ENCODE measurements at places on chromosomes 3 and 15.

DNA sequence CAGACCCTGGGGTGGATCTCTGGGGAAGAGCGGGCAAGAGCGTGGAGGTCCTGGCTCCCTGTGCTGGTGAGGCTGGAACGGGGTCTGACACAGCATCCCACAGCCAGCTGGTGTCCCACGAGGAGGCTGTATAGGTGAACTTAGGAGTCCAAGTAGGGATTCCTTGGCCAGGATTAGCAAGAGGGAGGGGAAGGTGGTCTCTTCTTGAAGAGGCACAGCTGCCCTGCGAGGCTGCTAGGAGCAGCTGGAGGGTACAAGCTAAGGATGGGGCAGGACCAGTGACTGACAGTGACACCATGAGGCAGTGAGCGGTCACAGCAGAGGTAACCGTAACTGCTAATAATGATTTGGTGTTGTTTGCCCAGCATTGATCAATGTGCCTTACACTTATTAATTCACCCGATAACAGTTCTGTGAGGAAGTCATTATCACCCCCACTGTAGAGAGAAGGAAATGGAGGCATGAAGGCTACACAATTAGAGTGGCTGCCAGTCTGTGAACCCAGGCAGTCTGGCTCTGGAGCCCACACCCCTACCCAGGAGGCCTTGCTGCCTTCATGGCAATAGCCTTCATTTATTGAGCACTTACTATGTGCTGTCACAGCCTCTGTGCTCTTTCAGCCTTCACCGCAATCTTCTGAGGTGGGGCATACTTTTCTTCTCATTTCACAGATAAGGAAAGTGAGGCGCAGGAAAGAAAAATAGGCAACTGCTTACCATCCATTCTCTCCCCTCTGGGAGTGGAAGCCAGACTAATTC, 59.4 kb downstream of the TMEM44 start:
- peak; percentile 60 for DNase-seq

DNA sequence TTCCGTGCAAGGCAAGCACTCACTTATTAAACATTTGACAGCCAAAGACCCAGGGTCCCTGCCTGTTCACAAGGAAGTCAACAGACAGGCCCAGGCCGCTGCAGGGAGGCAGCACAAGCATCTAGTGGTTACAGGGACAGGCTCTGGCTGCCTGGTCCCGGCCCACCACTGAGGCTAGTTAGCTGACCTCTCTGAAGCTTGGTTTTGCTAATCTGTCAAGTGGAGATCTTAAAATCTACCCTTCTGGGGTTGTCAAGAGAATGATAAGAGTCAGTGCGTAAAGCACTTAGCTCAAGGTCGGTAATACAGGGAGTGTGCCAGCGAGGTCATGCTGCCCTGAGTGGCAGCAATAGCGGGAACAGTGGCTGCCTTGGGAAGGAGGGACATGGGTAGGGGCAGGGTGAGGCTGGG, 6.0 kb downstream of the GNB5 start:
- DNase-seq, result no peak

- no peak for DNase-seq
Measured at GRCh38 chr3:20558161-20558560, 372.2 kb upstream of the SGO1 start.

DNA sequence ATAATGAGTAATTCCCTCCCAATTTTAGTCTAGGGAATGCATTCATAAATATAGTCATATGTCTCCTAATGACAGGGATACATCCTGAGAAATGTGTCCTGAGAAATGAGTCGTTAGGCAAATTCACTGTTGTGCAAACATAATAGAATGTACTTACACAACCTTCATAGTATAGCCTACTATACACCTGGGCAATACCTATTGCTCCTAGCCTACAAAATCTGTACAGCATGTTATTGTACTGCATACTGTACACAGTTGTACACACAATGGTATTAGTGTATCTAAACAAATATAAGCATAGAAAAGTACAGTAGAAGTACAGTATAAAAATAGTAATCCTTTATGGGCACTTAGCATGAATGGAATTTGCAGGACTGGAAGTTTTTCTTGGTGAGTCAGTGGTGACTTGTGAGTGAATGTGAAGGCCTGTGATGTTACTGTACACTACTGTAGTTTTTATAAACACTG, 6.6 kb downstream of the DTWD1 start:
- DNase-seq, result no peak

GRCh38 chr3:152208439-152208838, 60.3 kb upstream of the MBNL1 start:
- DNase-seq, result no peak

DNA sequence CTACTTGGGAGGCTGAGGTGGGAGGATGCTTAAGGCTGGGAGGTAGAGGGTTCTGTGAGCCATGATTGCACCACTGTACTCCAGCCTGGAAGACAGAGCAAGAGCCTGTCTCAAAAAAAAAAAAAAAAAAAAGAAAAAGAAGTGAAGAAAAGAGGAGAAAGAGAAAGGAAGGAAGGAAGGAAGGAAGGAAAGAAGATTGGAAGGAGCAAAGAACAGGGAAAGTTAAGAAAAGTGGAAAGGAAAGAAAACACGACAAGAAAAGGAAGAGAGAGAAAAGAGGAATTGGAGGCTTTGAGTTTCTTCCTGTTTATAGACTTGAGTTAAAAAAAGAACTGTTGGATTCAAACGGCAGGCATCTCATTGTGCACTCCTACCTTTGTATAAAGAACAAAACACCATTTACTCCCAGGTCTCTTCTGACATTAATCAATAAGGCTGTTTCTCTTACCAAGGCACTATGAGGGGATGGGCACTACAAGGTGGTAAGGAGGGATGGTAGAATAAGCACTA, 73.5 kb downstream of the EDEM1 start:
- no peak for DNase-seq

DNA sequence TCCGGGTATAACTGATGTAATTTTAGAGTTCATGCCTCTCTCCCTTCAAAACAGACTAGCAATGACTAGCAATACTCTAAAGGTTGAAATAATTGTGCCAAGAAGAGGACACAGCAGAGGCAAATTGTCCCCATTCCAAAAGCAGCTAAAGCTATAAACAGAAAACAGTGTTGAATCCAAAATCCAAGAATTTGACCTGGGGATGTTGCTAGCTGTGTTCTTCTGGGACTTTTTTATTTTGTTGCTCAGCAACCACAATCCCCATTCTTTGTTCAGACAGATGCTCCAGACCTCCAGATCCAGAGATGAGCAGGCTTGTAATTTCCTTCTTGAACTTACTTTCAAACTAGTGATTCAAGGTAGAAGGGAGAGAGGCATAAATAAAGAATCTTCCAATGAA, 191.5 kb downstream of the FOXB1 start:
- no peak for DNase-seq

GRCh38 chr3:54120657-54121413, 1.5 kb upstream of the CACNA2D3 start:
- no peak for DNase-seq

DNA sequence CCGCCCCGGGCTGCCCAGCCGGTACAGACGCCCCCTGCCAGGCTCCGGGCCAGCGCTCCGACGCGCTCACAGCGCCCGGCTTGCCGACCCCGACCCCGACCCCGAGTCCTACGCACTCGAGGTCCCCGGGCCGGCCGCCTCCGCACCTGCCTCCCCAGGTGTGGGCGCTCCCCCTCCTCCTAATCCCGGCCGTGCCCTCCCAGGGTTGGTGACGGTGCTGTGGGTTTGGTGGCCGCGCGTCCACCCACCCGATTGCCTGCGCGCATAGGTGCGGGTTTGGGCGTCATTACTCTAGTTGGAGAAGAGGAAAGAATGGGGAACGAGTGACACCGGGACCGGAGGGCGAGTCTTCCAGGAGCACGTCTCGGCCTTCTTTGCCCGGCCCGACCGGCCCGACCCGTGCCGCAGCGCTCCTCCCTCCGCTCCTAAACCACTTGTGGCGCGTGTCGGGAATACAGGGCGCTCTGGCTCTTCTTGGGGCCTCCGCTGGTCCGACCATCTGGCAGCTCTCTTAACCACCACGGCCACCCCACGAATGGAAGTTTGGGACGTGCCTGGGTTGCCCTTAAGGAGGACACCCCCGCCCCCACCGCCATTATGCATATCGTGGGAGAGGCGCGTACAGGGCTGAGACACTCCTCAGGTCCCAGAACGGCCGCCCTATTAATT, 810 bp upstream of the THRB start:
- DNase-seq, result no peak

DNA sequence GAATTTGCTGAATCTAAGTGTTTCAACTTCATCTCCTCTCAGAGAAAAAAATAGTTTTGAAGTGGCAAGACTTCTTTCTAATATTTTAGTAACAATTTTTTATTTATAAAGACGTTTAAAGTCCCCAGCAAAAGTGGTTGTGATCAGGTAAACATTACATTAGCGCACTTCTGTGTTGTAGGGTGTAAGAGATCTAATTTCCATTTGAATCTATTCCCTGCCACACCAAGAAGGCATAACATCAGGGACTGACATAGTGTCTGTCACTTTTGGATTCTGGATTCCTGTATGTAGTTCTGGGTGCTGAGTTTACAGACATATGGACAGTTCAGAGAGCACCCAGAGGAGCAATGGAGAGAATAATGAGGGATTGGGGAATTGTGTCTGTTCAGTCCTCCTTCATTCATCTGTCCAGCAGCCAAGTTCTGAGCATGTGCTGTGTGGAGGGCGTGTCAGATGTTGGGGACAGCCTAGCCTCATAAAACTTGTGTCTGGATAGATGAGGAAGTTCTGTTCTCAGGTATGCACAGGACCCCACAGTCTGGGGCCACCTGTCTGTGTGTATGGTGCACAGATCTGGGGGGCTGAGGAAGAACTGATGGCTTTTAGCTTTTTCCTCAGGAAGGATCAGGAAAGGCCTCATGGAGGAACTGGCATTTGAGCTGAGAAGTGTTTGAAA, 65.6 kb downstream of the MAP2K5 start:
- no peak for DNase-seq

DNA sequence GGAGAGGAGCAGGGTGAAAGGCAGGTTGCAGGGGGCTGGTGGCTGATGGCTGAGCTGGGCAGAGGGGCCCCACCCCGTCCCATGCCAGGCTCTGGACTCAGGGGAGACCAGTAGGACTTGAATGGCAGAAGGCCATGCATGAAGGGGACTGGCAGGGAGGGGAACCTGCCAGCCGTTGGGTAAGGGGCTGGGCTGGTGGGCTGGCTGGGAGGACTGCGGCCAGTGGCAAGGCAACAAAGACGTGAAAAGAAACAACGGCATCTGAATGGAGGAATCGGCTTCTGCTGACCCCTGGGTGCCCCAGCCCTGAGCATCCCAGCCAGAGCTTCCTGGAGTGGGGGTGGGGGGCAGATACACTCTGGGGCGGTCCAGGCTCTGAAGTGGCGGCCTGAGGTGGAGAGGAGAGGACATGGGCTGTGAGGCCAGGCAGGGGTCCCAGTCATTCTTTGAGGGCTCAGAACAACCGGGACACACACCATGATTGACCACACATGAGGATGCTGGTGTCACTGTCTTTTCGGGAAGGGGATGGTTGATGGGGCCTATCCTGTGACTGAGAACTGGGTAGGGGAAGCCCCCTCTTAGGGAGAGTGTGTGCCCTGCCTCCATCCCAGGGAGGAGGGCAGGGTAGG, 11.7 kb downstream of the GLYCTK start:
- no peak for DNase-seq

- DNase-seq, result no peak
Measured at GRCh38 chr3:69020424-69020823, 6.9 kb upstream of the EOGT start.

DNA sequence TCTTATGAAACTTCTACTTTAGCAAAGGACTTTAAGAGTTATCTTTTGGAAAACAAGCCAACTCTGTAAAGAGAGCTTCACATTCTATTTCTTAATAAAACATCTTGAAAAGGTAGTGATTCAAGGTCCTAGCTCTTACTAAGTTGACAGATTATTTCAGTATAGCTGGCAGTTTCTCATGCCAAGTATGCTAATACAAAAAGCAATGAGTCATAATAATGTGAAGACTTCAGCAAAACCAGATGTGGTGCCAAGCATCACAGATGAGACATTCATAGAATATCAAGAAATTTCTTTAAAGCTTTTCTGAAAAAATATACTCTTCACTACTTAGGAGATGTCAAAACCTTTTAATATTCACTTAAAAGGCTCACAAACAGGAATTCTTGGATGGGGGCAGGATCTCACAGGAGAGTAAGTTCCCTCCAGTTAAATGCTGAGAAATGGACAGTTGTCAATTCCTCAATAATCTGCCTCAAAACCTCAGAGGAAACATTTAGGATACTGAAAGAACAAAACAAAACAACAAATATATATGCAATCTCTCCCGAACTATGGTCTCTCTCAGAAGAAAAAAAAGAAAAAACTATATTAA, 45.6 kb downstream of the DCBLD2 start:
- no peak for DNase-seq

GRCh38 chr3:48400824-48401433, 28.9 kb downstream of the FBXW12 start:
- peak; percentile 14 for DNase-seq
